WERI-Rb-1 (cell line): ENCODE measurements at places on chromosomes 12 and 14.

DNA sequence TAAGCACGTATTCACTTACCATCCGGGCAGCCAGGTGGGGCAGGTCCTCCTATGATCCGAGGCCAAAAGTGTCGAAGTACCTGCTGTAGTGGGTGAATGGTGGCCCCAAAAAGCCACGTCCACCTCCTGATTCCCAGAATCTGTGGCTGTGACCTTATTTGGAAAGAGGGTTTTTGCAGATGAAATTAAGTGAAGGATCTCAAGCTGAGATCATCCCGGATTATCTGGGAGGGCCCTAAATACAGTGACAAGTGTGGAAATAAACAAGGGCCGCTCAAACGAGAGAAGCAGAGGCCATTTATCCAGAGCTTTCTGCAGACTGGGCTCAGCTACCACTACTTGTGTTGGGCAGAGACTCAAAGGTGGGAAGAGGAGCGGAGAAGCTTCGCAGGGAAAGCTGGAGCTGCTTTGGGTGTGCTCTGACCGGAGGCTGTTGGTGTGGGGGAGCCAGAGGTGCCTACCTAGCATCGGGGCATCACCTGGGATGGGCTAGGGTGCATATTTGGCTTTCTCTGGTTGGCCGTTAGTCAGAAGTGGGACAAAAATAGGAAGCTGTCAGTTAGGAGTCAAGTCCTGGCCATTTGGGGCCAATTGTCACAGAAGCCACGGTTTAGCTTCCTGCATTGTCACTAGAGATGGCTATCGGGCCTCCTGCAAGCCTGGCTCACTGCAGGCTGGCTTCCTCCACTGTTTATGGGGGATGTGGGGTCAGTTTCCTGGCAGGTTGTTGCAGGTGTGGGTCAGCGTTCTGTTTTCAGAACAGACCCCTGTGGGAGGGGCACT, 27.8 kb upstream of the DLK1 start:
- DNase-seq = peak; percentile 53

DNA sequence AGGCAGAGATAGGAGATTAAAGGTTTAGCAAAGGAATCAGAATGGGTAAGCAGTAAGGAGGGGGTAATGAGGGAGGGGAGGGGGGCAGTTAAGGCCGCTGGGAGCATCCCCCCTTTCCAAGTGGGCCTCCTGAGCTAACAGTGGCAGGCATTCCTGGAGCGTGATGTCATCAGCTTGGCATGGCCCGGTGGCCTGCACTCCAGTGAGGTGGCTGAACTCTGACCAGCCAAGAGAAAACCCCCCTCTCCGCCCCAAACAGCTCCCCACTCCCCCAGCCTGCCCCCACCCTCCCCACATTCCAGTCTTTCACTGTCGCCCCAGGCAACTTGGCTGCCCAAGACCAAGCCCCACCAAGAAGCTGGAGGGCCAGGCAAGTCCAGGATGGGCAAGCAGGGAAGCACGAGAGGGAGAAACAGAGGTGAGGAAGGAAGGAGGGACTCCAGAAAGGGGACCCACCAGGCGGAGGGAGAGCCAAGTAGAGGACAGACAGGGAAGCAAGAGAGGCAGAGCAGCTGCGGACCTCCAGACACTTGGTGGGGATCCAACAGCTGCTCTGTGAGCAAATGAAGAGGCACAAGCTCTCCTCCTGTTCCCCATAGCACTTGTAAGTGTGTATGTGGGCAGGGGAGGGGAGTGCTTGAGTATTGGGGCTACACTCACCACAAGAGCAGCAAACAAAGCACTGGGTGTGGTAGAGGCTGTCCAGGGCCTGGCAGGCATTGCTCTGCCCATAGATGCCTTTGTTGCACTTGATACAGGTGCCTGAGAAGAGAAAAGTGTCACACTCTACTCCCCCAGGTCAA, 4.5 kb downstream of the AJUBA start:
- peak; percentile 77 for DNase-seq

GRCh38 chr14:61489512-61489911, 168.1 kb downstream of the PRKCH start:
- DNase-seq = no peak

DNA sequence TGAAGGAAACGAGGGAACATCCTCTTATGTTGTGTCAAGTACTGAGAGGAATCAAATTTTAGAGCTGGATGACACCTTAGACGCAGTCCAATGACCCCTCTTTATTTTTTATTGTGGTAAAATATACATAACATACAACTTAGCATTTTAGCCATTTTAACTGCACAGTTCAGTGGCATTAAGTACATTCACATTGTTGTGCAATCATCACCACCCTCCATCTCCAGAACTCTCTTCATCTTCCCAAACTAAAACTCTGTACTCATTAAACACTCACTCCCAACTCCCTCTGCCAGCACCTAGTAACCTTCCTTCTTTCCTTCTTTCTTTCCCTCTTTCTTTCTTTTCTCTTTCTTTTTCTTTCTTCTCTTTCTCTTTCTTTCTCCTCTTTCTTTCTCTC, 97.2 kb upstream of the SLC24A4 start:
- DNase-seq = no peak

DNA sequence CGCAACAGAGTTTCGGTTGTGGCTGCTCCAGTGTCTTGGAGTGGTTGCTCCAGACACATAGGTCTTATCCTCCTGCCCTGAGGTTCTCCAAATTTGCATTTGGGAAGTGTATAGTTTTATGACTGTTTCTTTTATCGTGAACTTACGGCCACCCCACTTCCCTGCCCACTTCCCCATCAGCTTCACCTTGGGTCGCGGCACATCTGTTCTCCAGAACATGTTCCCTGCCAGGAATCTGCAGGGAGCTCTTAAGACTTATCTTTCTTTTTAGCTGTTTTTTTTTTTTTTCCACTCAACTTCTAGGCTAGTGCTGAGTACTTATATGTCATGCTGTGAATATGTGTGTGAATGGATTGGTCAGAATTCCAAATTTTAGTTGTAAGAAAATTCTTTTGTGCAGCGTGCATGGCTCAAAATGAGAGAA, 75.4 kb downstream of the ETV6 start:
- DNase-seq = no peak

- DNase-seq = no peak
Observed at GRCh38 chr14:95495538-95496025, 20.9 kb downstream of the SYNE3 start.

DNA sequence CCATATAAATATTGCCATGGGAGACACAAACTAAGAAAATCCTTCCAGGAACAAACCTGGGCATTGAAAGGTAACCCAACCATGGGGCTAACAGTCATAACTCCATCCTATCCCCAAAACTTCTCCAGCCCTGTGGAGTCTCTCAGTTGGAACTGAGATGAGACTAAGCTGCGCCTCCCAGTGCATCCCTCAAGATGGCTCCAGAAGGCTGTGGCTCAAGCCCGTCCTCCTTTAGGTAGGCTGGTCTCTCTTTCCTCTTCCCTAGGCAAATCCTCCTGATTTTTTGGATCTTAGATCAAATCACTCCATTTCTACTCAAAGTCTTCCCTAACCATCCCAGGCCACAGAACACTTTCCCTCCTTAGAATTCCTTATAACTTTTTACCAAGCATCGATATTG, 364.3 kb upstream of the CCDC196 start:
- DNase-seq = peak; percentile 37

DNA sequence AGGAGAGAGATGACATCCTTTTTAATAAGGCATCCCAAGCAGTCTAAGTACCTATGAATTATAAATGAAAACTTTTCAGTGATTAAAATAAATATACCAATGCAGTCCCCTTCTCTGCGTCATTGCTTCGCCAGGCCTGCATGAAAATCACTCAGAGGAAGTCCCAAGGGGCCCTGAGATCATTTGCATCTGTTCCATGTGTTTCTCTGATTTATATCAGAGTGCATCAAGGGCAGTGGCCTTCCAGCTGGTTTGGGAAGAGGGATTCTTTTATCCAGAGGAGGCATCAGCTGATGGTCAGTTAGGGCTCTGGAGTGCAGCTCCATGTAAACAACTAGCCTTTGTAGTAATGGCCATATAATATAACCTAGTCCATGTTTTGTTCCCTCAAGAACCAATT, 210.1 kb downstream of the RGS6 start:
- DNase-seq = no peak

DNA sequence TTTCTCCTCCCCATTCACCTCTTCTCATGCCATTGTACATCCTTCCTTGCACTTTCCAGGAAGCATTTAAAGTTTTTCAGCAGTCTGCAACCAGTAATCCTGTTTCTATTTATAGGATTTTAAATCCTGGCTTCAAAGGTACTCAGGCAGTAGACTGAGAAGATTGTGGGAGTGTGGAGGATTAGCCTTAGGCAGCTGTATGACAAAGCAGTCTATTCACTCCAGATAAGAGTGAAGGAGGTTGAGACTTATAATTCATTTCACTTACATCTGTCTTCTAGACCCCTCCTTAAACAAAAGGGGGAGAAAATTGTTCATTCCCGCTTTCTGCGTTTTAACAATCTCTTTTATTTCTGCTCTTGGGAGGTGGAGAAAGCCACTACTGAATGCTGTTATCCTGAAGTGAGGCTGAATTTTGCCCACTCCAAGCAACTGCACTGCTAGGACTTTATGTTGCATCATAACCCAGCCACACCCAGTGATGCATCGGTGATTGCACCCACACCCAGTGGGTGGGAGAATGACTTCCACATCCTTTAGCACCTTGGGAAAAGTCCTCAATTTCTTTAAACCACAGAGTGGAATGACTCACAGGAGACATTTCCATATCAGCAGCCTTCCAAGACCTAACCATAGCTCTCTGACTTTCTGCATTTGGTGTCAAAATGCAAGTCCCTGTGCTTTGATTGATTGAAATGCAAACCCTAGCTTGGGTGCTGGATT, 382.5 kb upstream of the ATP2B1 start:
- peak; percentile 68 for DNase-seq

DNA sequence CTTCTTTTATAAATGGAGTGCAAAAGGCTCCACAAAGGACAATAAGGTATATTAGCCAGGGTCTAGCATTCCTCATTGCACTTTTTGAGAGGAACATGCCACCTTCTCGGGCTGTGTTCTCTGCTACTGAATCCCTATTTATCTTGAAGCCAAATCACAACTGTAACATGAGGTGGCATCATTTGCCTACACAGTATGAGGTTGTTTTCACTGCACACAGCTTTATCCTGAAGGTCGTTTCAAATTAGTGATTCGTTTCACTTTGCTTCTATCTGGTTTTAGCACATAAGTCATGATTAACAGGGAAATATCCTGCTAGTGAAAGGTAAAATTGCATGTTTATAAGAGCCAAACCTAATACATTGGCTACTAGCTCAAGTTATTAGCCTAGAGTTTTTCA, 153.8 kb downstream of the SLC35F4 start:
- no peak for DNase-seq

GRCh38 chr12:92764831-92765230, 62.0 kb downstream of the PLEKHG7 start:
- peak; percentile 69 for DNase-seq

GRCh38 chr14:100063314-100063941, 1.8 kb upstream of the EVL start:
- no peak for DNase-seq

- peak; percentile 38 for DNase-seq
Observed at GRCh38 chr12:50734409-50735263, 29.3 kb upstream of the ATF1 start.

DNA sequence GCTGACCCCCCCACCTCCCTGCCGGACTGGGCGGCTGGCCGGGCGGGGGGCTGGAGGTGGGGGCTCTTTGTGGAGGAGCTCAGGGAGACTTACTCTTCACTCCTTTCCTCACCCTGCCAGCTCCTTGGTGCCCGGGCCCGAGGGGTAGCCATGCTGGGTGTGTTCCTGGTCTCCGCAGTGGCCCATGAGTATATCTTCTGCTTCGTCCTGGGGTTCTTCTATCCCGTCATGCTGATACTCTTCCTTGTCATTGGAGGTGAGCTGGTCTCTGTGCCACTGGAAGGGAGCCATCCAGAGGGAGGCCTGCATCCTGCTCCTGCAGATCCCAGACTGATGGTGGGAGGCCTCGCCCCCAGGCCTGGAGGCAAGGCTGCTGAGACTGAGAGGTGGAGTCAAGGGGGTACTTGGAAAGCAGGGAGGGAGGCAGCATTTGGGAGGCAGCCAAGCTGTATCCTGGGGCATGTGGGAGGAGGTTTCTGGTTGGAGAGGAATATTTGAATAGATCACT, 19.7 kb downstream of the SOAT2 start:
- no peak for DNase-seq

GRCh38 chr14:30874120-30874998, at the start of gene COCH:
Gene COCH, plus strand, starts transcription at chr14:30874559. Its CDS starts 380 bp downstream, at chr14:30874939.
- DNase-seq = peak; percentile 47

DNA sequence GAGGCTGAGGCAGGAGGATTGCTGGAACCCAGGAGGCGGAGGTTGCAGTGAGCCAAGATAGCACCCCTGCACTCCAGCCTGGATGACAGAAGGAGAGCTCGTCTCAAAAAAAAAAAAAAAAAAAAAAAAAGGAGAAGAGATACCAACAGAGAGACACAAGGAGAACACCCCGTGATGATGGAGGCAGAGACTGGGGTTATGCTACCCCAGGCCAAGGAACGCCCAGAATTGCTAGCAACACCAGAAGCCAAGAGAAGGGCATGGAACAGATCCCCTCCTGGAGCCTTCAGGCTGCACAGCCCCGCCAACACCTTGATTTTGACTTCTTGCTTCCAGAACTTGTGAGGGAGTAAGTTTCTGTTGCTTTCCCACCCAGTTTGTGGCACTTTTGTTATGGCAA, 148.0 kb upstream of the FOXN3 start:
- no peak for DNase-seq

DNA sequence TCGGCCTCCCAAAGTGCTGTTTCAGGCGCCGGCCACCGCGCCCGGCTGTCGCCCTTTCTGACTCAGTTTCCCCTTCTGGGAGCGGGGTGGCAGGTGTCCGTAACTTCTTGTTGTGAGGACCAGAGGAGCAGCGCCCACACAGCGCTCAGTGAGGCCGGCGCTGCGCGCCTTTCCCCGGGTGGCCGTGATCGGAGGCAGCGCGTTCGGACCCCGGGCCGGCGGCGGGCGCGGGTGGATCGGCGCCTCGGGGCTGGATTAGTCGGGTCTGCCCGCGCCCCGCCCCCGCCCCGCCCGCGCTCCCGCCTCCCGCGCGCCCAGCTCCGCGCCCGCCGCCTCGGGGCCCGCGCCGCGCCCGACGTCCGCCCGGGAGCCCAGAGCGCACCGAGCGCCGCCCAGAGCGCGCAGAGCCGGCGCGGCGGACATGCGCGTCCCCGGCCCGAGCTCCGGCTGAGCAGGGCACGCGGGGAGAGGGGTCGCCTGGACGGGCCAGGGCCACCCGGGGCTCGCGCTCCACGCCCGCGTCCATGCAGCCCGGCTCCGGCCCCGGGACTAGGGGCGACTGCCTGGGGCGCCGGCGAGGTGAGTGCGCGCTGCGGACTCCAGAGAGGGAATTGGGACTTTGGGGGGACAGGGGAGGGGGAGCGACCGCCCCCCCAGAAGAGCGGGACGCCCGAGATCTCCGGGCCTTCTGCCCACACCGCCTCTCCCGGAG, 50.6 kb downstream of the LRCOL1 start:
- DNase-seq = peak; percentile 54

DNA sequence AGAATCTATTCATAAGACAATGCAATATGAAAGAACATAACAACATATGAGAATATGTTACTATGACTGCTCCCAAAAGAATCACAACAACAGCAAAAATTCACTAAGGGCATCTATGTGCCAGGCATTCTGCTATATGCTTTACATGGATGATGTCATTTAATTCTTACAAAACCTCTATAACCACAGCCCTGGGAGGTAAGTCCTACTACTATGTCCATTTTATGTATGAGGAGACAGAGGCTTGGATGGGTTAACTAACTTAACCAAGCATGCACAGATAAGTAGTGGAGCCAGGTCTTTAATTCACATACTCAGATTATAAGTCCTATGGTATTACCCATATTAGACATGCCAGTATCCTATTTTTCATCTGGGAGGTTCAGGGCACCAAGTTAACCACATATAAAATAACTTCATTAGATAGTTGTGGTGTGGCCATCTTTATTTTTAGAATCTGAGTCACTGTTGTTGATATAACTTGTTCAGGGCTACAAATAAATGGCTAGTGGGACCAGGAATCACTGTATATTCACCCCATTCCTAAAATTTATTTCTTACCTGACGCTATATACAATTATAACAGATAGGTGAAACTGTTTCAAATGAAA, 33.2 kb upstream of the RAD51AP1 start:
- DNase-seq = no peak
